Aorta (tissue), 5 donors: ENCODE measurements at places on chromosomes 5 and 9.

- no peak for DNase-seq
These were observed 506.9 kb downstream of the RAB3C start for GRCh38 chr5:59089767-59090166.

DNA sequence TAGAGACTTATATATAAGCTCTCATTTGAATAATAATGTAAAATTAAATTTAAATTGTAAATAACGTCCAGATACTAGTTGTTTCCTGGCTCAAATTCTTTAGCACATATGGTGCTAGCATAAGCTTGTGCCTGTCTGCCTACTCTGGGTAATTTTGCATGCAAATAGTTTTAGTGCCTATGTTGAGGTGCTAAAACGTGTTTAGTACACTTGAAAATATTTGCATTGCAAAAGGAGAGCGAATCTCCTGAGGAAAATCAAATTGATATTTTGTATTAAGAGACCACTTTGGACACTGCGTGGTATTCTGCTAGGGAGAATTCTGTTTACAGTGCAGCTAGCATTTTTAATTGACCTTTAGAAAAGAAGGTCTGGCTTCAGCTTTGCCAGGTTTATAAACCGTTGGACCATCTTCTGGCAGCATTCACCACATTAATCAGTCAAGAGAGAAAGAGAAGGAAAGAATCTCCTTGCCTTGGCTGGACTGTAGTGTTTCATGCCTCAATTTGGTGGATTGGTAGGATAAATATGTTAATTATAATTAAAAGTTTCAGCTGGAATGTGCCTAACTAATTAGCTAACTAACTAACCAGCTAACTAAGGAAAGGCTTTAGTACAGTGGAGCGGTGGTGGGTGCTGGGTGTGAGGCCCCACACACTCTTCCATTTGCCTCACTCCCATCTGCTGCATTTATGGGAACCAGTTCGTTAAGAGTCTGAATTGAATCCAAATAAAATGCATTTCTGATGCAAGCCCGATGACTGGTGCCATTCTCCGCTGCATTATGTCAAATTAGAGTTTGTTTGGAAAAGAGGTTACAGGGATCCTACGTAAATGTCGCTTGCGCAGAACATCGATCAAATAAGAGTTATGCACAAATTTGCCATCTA lies 150.1 kb upstream of the MPDZ start:
- DNase-seq: no peak

DNA sequence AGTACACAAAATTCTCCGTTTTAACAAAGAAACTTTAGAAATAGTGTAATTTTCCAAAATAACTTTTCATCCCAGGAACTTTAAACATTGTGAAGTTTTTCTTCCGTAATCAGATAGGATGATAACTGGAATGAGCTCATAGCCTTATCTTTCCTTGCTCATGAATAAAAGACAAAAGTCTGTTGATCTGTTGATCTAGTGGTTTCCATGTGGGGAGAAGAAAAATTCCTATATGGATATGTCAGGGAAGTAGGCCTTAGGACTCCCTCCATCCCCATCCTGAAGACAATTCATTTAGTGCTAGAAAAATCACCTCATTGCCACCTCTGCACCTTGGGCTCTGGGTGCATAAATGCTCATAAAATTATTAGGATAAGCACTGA lies 266.6 kb downstream of the SMARCA2 start:
- DNase-seq: no peak

GRCh38 chr9:136138566-136138965 lies 19.9 kb upstream of the TMEM250 start:
- peak; percentile 40 for DNase-seq

DNA sequence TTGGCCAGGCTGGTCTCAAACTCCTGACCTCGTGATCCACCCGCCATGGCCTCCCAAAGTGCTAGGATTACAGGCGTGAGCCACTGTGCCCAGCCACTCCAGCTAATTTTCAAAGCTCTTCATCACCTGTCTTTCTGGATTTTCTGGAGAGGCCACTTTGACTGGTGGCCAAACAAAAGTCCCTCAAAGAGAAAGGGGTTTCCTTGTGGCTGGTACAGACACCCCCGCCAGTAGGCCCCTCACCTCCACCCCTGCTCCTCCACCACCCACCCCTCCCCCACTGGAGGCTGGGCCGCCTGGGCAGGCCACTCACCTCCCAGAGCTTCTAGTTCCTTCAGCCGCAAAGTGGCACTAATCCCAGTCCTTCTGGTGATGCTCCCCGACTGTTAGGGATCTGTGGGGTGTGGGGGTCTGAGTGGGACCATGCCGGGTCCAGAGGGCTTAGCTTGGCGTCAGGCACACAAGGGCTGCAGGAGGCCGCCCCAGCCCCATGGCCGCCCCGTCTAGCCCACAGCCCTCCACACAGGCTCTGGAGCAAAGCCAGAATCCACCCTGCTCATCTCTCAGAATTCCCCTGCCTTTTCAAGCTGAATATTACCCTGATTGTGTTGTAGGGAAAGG lies 182.0 kb upstream of the IER5L start:
- peak; percentile 33 for DNase-seq

GRCh38 chr9:107731115-107731762 lies 241.7 kb upstream of the KLF4 start:
- DNase-seq: no peak

DNA sequence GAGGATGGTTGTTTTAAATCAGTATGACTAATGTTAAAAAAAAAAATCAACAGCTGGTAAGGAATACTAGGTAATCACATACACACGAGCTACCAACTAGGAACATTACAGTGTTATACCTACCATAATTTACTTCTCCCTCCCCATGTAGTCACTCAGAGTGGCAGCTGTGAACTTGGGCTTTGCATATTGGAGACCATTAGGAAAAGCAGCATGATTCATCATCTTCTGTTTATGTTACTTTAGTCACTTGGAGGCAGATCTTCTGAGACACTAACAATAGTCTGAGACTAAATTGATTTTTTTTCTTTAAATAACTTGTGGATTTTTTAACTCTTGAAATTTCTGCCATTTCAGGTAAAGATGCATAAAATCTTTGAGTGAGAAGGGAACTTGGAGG lies 141.5 kb upstream of the NR4A3 start:
- no peak for DNase-seq

DNA sequence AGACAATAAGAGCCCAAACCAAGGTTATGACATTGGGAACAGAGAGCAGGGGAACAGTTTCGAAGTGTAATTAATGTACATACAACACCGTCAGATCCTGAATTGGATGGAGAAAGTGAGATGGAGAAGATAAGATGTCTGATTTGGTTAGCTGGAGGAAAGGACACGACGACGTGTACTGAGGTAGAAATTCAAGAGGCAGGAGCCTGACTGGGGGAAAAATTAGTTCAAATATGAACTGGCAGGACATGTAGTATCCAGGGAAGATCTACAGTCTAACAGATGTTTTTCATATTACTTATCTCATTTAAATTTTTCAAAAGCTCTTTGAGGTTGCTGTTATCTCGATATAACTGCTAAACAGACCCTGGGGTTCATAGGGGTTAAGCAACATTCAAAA lies 114.7 kb downstream of the TMEM232 start:
- no peak for DNase-seq

DNA sequence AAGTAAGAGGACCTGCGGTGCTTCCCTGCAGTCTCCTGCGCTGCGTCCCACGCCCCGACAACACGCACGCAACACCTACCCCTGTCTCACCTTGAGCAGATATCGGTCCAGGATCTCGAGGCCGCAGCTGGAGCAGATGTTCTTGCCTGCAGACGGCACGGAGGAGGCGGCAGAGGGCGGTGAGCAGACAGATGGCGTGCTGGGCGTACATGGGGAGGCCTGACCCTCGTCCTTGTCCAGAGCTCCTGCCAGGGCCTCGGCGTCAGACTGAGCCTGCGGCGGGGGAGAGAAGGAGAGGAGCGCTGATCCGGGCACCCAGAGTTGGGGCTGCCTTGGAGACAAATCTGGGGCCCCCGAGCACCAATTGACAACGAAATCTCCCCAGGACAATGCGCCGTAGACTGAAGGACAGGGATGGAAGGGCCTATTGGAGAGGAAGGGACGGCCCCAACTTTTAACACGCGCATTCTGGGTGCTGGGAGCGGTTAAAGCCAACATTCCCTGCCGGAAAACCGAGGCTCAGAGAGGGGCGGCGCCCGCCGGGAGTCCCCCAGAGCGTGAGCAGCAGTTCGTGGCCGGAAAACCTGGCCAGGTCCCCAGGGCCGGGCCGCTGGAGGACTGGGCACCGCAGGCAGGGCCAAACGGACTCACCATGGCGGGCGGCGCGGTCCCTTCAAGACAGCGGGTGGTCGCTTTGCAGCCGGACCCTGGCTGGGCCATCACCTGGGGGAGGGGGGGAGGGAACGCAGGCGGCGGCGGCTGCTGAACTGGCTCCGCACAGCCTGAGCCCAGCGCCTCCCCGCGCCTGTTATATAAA lies 1.8 kb downstream of the LHX6 start:
- no peak for DNase-seq

- no peak for DNase-seq
These were observed 189.1 kb upstream of the ADRA1B start for GRCh38 chr5:159727167-159727566.
